Stimulated activated CD4-positive, alpha-beta T cell treated with anti-CD3 and anti-CD28 coated beads, TNF-alpha, amount 100 ng/mL, for 48 hours (primary cell): ENCODE measurements at places on chromosomes 2 and 18.
A peak's percentile ranks its signal among the peaks of the same experiment; 100 is the strongest.

DNA sequence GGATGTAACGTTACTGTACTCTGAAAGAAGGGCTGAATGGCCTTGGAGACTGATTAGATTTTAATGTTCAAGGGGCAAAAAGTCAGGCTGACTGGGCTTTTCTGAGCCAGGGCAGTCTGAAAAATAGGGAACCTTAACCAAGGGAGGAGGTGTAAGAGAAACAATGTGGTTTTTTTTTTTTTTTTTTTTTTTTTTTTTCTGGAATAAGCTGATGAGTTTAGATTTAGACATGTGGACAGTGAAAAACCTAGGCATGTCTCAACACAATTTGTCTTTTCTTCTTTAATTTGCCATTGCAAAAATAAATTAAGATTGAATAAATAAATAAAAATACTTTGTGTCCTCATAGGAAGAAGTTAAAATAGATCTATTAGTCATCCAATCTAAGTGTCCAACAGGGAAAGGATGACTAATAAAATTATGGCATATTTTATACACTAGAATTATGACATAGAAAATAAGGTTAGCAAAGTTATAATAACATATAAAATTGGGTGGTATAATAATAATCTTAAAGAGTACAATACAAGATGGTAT lies 237.6 kb upstream of the TRIB2 start:
- DNase-seq = no peak

DNA sequence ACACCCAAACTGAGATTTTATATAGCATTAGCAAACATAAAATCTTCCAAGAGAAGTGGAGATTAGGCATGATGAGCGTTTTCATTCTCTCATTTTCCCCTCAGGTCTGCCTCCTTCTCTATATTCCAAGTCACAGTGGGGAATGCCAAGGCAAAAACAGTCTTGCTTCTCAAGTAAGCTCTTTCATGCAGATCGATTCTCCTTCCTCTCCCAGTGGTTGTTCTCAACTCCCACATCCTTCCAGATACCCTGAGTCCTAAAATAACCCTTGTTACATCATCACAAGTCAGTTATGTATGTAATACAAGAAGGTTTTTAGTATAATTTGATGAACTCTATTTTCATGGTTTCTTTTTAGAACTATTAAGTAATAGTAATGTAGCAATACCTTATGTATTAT lies 150.6 kb downstream of the TXNL1 start:
- DNase-seq = no peak

GRCh38 chr2:9565436-9566153 lies 10.0 kb upstream of the ADAM17 start:
- no peak for DNase-seq

GRCh38 chr18:67794521-67794920 lies 278.0 kb upstream of the DSEL start:
- DNase-seq = no peak

GRCh38 chr2:232134939-232135338 lies 173.4 kb downstream of the DIS3L2 start:
- DNase-seq = no peak

GRCh38 chr2:200054681-200055468 lies 99.5 kb downstream of the MAIP1 start:
- no peak for DNase-seq

GRCh38 chr2:213069531-213069930 lies 81.9 kb downstream of the IKZF2 start:
- DNase-seq = no peak

DNA sequence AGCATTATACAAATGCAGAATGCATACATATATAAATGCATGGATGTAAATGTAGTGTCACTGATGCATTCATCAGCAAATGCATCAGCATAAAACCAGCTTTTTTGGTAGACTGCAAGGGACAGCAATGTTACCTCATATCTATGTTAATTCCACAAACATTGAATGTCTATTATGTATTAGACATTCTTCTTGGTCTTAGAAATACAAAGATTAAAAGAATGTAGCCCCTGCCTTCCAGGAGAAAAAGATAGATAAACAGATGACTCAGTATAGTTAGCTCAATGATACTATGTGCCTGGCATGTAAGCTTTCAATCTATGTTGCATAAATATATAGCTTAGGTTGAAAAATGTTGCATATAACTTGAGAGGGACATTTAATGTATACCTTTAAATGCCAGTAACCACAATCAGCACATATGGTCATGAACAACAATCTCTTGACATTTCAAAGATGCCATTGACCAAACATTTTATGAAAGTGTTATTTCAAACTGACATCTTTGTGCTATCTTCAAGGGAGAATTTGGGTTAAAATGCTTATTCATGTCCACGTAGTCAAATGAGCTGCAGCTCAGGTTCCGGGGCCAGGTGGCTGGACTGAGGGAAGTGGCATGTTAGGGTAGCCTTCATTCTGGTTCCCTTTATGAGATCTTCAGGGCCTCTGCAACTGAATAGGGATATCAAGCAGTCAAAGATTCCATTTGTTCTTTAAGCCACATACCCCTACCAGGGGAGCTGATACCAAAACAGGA lies 45.2 kb upstream of the GCG start:
- no peak for DNase-seq

DNA sequence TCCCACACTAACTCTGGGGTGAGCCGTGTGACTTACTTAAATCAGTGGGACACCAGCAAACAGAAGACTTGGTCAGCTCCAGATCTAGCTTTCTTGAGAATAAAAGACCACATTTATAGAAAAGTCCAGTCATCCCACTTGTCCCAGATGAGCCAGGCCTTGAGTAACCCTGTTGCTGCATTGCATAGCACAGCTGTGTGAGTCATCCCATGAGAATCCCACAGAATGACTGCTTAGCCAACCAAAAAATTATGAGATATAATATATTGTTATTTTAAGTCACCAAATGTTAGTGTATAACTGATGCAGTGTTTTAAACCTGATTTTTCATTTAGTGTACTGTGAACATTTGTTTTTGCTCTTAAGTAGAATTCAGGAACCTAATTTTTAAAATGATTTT lies 94.2 kb upstream of the FSHR start:
- no peak for DNase-seq

- no peak for DNase-seq
Measured at GRCh38 chr18:75199327-75199726, 9.6 kb downstream of the PTGR3 start.

GRCh38 chr2:180219491-180219890 lies 212.4 kb upstream of the CWC22 start:
- DNase-seq = no peak

DNA sequence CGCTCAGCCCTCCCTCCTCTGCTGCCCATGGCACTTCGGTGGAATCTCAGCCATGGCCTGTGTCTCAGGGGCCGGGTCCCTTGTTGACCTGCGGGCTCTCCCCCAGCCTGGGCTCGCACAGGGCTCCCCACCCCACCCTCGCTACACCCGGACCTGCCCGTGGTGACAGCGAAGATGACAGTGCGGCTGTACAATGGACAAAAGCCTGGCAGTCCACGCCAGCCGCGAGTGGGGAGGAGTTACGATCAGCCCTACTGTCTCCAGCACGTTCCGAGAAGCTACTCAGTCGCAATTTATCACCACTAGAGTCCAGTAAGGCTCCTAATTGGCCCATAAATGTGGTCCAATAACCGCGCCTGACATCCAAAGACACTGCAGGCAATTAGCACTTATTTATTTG lies 31.6 kb downstream of the GBX2 start:
- no peak for DNase-seq

GRCh38 chr2:12770300-12770968 lies 53.7 kb downstream of the TRIB2 start:
- DNase-seq = no peak

- no peak for DNase-seq
Measured at GRCh38 chr2:37851428-37851827, 73.7 kb upstream of the RMDN2 start.

DNA sequence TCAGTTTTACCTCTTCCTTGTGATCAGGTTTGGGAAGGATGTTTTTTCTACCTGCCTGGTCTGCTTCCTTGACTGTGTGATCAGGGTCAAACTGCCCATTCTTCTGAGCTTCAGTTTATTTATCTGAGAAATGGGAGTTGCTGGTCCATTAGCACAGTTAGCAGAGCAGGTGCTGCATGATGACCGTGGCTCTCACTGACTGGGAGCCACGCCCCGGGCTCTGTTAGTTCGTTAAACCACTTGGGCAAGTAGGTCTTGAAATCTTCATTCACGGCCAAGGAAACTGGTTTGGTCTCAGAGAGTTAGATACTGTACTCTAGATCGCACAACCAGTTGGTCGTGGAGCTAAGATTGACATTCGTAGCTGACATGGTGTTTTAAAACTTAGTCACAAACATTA lies 41.7 kb downstream of the INPP5D start:
- DNase-seq = no peak

DNA sequence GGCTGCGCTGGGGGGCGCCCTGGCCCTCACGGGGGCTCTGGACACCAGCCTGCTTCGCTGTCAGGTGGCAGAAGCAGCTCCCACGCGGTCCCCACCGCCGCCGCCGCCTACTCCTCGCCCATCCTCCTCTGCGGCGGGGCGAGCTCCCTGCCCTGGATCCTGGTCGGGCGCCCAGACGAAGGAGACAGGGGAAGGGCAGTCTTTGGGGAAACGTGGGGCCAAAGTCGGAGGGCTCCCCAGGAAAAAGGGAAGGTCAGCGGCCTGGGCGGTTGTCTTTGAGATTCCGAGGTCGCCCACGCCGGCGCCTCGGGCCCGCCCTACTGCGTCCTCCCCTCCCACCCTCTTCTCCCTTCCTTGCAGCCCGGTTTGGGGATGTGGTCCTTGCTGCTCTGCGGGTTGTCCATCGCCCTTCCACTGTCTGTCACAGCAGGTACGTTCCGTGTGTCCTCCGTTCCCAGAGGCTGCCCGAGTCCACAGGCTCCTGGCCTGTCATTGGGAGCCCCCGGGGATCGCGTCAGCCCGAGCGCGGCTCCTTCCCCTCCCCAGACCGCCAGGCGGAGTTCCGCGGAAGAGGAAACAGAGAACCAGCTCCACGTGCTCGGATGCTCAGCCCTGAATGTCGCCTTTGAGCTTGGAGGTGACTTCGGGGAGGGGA lies 800 bp downstream of the IL1RL2 start:
- peak; percentile 44 for DNase-seq

DNA sequence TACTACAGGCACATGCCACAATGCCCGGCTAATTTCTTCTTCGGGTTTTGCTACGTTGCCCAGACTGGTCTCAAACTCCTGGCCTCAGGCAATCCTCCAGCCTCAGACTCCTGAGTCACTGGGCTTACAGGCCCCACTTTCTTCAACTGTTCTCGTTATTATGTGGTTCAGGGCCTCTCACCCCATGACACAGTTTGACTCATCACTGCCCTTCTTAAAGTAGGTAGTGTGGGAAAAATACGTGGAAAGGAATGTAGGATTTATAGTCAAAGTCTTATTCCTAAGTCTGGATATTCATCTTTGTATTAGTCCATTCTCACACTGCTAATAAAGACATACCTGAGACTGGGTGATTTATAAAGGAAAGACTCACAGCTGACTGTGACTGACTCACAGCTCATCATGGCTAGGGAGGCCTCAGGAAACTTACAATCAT lies 19.4 kb downstream of the CENPA start:
- no peak for DNase-seq

- DNase-seq = no peak
Measured at GRCh38 chr2:28678175-28678855, 73.3 kb upstream of the PPP1CB start.

GRCh38 chr18:4807604-4808293 lies 352.6 kb upstream of the DLGAP1 start:
- no peak for DNase-seq

- DNase-seq = no peak
Measured at GRCh38 chr2:16138811-16139662, 198.7 kb downstream of the MYCN start.

DNA sequence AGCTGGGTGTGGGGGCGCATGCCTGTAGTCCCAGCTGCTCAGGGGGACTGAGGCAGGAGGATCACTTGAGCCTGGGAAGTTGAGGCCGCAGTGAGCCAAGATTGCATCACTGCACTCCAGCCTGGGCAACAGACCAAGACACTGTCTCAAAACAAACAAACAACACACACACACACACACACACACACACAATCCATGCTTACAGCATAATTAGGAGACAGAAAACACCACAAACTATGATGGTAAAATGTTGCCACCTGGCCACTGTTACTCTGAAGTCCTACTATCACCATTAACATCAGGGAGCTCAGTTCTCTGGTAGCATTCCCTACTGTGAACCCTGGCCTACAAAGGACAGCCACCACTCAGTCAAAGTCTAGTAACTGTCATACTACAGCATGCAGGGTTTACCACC lies 18.3 kb downstream of the DNPEP start:
- no peak for DNase-seq

GRCh38 chr2:2847209-2847676 lies 516.2 kb upstream of the MYT1L start:
- DNase-seq = no peak

DNA sequence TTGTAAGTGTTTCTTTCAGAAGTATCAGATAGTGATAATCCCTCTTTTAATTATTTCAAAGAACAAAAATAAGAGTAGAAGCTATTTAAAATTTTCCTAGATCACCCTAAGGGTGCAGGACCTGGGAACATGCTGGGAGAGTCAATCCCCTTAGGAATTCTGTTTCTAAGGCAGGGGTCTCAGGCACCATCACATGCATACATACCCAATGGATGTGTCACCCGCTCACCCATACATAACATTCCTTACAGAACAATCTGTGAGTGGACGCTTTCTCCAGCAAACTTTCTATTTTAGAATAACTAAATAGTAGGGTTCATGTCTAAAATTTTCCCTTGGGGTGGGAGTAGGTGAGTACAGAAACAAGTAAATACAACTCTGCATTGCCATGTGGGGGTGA lies 8.4 kb downstream of the DSEL start:
- no peak for DNase-seq

DNA sequence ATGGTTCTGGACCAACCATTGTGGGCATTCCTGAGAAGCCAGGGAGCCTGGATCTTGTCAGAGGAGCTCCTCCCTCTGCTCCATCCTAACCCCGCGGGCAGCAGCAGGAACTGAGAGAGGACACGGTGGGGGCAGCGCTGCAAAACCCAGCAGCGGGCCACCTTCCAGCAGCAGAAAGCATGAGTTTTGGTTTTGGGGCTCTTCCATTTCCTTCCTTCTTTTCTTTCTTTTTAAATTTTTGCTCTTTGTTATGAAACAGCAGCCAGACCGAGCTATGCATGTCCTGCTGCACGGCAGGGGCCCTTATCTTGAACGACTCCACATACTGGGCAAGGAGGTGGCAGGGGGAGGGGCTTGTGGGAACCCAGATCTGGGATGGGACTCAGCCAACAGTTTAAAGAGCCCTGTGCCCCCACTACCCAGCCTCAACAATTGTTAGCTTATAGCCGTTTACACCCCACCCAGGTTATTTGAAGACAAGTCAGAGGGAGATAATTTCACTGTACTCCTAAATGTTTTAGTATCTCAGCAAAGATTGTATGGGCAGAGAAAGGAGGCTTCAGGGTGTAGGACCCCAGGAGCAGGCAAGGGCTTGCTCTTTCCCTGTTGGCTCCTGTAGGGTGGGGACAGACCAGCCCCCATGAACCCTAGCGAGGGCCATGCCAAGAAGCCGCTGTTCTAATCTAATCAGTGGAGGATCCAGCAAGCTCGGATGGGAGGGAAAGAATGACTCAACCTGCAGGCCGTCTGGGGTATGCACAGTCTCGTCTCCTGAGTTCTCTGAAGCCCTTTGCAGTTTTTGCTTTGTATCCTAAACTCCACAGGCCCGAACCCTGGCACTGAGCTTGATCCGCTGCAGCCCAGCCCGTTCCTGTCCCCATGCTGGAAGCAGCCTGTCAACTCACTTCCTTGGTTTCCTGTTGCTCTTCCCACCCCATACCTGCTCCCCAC lies 75.3 kb downstream of the LRRFIP1 start:
- no peak for DNase-seq
